ENCODE measurements at places on chromosomes 4 and X.

DNA sequence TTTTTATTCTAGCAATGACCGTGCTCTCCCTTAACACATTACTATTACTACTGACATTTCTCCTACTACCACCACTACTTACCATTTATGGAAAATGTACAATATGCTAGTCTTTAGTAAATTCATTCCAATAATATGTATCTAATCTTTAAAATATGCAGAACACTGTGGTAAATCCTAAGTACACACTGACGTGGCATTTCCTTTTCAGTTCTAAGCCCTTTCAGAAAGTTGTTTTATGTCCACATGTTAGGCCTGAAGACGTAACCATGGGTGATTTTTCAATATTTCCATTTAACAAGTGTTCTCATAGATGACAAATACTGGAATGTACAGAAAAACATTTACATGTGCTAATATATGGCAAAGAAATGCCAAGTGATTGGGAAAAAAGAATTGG is 268.6 kb upstream of the SLIT2 start:
- DNase-seq, result no peak

DNA sequence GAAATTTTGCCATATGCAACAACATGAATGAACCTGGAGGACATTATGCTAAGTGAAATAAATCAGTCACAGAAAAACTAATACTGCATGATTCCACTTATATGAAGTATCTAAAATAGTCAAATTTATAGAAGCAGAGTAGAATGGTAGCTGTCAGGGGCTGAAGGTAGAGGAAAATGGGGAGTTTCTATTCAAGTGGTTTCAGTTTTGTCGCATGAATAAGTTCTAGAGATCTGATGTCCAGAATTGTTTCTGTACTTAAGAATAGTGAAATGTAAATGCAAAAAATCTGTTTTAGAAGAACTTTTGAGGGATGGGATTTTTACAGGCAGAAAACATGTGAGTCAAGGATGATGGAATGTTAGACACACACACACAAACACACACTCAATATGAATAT is 34.1 kb downstream of the SLITRK4 start:
- DNase-seq, result no peak

DNA sequence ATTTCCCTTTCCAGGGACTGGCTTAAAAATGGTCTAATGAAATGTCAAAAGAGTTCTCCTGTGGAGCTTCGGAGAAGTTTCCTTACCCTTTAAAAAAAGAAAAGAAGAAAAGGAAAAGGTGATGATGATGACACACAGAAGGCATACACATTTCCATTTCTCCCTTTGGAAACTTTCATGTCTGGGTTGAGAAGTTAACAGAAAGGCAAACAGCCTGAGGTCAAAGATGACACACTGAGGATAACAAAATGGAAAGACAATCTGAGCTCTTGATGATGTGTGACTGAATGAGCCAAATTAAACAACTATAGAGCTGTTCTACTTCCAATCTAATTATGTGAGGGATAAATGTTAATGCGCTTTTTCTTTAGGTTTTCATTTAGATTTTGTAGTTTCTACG is 32.2 kb downstream of the NFXL1 start:
- no peak for DNase-seq

GRCh38 chrX:9147726-9148125 is 113.8 kb upstream of the FAM9B start:
- DNase-seq, result no peak

GRCh38 chrX:100098660-100099375 is 311.3 kb downstream of the PCDH19 start:
- no peak for DNase-seq

GRCh38 chr4:85952528-85952927 is 407.3 kb downstream of the MAPK10 start:
- no peak for DNase-seq

DNA sequence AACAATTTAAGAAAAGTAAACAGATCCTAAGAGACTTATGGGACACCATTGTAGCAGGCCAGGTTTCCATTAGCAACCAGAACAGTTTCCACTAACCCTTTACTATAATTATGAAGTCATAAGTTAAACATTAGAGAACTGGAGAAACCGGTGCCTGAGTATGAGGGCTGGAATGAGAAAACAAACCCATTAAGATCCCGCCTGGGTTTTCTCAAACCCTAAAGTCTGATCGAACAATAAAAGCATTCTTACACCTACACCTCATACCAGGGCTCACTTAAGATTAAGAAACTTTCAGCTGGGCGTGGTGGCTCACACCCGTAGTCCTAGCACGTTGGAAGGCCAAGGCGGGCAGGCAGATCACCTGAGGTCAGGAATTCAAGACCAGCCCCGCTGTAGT is 13.7 kb upstream of the DHX15 start:
- DNase-seq, result no peak

- DNase-seq, result no peak
These were observed 30.9 kb downstream of the YTHDC1 start for GRCh38 chr4:68319040-68319439.

- no peak for DNase-seq
These were observed 20.5 kb upstream of the STS start for GRCh38 chrX:7127056-7127455.

DNA sequence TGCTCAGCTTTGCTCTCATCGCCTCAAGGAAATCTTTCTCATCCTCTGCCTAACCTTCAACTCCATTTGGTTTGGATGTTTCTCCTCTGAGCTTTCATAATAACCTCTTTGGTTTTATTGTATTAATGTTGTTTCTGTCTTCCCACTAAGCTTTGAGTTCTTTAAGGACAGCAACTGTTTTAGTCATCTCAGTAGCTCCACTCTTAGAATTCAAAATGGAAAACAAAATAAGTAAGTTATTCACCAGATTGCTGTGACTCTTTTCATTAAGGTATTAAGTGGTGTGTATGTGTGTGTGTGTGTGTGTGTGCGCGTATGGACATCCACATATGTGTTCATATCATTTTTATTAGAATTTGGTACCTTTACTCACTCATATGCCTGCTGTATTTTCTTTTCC is 279.2 kb upstream of the BOD1L1 start:
- DNase-seq, result no peak

DNA sequence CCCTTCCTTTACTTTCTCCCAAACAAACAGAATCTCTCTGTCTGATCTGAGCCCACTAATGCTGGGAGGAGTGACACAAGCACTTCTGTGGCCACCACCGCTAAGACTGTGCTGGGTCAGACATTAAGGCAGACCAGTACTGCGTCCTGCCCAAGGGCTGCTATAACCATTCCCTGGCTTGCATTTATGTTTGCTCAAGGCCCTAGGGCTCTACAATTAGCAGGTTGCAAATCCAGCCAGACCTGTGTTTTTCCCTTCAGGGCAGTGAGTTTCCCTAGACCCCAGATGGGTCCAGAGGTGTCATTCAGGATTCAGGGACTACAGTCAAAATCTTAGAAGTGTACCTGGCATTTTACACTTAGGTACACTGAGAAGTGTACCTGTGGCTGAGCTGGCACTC is 89.7 kb downstream of the SPANXN4 start:
- DNase-seq, result no peak

- DNase-seq, result no peak
These were observed 253.6 kb downstream of the SLC39A8 start for GRCh38 chr4:102091656-102092055.

DNA sequence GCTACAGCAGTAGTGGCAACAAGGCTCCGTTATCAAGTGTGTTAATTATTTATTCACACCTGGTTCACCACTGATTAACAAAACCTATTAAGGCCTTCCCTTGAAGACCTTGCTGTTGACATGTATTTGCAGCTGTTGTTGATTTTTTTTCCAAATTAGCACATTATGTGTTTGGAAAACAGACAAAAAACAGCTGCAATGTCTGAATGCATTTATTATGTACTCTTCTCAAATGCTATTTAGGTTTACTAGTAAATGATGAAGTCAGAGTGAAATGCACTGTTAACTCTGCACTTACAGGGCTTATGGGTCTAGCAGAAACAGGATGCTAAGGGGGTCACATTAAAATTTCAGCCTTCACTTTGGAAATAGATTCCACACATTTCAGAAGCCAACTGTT is 99.5 kb upstream of the PCDH7 start:
- no peak for DNase-seq

DNA sequence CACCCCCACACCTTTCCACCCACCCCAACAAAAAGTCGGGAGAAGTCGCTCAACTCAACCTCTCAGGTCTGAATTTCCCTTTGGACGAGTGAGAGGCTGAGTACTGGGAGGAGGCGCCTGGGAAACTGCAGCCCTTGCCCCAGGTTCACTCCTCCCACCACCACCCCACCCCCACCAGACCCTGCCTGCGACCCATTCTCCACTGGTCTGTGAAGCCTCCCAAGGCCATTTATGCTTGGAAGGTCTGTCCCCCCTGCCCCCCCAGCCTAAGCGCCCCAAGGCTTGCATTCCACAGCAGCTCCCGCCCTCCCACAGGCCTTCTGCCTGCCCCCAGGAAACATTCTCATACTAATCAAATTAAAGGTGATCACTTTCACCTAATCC is 27.2 kb downstream of the ELF4 start:
- no peak for DNase-seq

DNA sequence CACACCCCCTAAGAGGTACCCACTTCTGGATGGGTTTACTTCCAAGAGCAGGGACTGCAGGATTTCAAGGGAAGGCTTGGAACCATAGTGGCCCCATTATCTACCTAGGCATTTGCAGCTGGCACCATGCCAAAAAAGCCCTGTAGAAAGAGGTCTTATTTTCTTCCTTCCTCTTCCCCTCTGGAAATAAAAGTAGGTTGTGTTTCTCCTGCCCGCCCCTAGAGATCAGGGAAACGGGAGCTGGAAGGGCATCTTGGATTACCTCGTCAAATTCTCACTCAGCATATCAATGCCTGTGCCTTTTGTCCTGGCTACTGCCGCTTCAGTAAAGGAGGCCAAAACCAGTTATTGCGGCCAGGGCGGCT is 1.6 kb downstream of the SCD5 start:
- no peak for DNase-seq

DNA sequence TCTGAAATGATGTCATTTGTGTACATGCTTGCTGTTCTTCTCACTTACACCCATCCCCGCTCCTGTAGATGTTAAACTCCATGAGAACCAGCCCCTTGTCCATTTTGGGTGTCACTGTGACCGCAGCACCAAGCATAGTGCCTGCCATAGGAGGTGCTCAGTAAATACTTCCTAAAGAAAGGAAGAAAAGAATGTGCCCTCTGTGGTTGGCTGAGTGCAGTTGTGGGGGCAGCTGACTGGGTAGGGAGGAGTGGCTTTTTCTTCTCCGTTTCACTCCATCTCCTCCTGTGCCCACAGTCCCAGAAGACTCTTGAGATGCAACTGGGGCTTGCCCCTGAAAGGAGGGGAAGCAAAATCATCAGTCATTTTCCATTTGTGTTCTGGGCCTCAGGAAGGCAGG is 25.5 kb downstream of the PHEX start:
- no peak for DNase-seq

- DNase-seq, result no peak
These were observed 1.9 kb downstream of the PCDH7 start for GRCh38 chr4:30722092-30722358.

DNA sequence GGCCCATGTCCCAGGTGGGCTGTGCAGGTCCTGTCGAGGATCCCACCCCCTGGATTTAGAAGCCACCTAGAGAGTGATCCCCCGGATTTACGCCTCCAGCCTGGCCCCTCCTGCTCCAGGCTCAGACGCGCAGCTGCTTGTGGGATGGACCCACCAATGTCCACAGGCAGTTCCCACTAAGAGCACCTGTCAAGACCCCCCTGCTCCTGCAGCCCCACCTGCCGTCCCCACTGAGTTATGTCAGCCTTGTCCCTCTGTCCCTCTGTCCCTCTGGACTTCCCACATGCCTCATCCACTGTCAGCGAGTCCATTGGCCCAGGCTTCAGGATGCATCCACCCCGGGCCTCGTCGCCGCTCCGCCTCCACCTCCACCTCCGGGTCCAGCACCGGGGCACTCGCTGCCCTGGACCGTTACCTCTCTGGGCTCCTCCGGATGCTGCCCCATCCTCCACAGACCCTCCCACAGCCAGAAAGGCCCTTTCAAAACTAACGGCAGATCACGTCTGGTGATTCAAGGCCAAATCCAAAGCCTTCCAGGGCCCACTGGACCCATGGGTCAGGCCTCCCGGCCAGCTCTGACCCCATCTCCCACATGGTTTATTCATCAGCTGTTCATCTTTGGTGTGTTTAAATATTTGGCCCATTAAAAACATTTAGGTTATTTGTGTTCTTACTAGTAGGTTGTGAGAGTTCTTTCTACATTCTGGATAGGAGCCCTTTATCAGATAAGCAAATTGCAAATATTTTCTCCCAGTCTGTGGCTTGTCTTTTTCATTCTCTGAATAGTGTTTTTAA is 28.3 kb downstream of the HTRA3 start:
- DNase-seq, result no peak

DNA sequence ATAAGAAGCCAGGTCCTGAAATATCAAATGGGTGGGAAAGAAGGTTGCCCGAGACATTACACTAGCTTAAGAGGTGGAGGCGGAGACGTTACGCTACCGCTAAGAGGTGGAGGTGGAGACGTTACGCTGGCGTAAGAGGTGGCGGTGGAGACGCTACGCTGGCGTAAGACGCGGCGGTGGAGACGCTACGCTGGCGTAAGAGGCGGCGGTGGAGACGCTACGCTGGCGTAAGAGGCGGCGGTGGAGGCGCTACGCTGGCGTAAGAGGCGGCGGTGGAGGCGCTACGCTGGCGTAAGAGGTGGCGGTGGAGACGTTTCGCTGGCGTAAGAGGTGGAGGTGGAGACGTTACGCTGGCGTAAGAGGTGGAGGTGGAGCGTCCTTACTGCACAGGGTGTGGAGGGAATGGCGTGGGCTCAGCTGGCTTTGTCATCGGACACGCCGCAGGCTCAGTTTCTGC is 12.8 kb downstream of the CYP4V2 start:
- DNase-seq, result no peak

GRCh38 chrX:86195343-86195742 is 47.1 kb downstream of the DACH2 start:
- no peak for DNase-seq

DNA sequence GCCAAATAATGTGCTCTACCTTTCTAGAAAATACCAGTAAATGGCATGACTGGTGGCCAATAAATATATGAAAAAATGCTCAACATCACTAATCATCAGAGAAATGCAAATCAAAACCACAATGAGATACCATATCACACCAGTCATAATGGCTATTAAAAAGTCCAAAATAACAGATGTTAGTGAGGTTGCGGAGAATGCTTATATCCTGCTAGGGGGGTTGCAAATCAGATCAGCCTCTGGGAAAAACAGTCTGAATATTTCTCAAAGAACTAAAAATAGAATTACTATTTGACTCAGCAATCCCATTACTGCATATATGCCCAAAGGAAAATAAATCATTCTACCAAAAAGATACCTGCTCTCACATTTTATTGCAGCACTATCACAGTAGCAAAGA is 115.1 kb downstream of the RASGEF1B start:
- DNase-seq, result no peak

DNA sequence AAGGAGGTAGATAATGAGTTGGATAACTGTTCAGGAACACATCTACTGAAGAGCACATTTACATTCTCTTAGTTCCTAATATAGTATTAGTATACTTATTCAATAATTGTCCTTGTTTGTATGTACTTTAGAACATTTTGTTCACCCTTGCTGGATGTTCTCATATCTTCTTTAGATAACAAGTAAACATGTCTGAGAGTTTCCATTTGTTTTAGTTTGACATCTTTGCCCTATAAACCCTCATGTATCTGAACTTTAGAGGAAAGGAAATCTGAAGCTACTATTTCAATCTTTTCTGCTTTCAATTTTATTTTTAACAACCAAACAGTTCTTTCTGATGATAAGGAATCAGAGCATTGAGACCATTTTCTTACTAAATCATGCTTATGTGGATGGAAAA is 518.6 kb downstream of the RPA4 start:
- no peak for DNase-seq

GRCh38 chrX:115264009-115264408 is 25.5 kb upstream of the LUZP4 start:
- DNase-seq, result no peak

- no peak for DNase-seq
These were observed 3.8 kb downstream of the UGT2A1 start for GRCh38 chr4:69649207-69649606.
